SIG-M5 (cell line): ENCODE measurements at places on chromosomes 5 and 9.

- no peak for DNase-seq
Measured at GRCh38 chr5:1480806-1481205, 35.6 kb upstream of the SLC6A3 start.

- no peak for DNase-seq
Measured at GRCh38 chr9:106877345-106877744, 14.4 kb downstream of the ZNF462 start.

DNA sequence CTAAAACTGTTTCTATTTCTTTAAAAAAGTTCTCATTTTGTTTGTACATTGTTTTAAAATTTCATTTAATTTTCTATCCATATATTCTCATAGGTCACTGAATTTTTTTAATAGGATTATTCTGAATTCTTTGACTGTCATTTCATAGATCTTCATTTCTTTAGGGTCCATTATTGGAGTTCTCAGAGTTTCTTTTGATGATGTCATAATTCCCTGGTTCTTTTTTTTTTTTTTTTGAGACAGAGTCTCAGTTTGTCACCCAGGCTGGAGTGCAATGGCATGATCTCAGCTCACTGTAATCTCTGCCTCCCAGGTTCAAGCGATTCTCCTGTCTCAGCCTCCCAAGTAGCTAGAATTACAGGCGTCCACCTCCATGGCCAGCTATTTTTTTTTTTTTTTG lies 89.9 kb downstream of the DMRT2 start:
- no peak for DNase-seq

- no peak for DNase-seq
Measured at GRCh38 chr9:35262064-35262463, 100.3 kb downstream of the UNC13B start.

- no peak for DNase-seq
Measured at GRCh38 chr5:111853748-111854147, 96.8 kb upstream of the NREP start.
